PC-3 (cell line): ENCODE measurements at places on chromosomes 5 and 9. TPM values are rescaled to one million over a fixed set of nuclear protein-coding genes. Genes with fewer than 3 reads are reported as not detected.
A peak's percentile ranks its signal among the peaks of the same experiment; 100 is the strongest.

CYSRT1 gene
- 0.29 and 1.3 TPM in 2 replicates for total RNA-seq

DNA sequence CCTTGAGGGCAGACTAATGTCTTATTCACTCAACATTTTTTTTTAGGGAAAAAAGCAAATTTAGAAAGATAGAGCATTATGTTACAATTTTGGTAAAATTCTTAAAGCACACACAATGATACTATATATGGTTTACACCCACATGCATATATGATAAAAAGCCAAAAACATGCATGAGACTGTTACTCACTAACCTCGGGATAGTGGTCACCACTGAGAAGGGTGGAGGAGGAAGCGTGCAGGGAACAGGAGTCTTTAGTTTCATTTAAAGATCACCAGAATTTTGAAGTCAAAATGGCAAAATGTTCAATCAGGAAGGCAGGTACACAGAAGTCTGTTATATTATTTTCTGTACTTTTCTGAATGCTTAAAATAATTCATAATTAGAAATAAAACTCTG, 9.2 kb downstream of the ARL15 start:
- no peak overlapping the region for H3K27ac ChIP-seq
- H3K27me3 ChIP-seq = no peaks in the 10 kb centered on the region
- no peaks in the 10 kb centered on the region for H3K36me3 ChIP-seq
- no peak for DNase-seq
- no peak overlapping the region for H3K4me3 ChIP-seq
- peaks cover 5% of the 10 kb centered on the region; the same call in 1 of the 2 replicates for H3K4me1 ChIP-seq

GRCh38 chr5:30324083-30324482, 869.4 kb upstream of the CDH6 start:
- H3K27ac ChIP-seq = no peak overlapping the region
- no peak overlapping the region for H3K4me3 ChIP-seq
- H3K36me3 ChIP-seq = no peaks in the 10 kb centered on the region
- 0 out of 2 replicates have a peak, but pooled peaks cover 5% of the 10 kb centered on the region for H3K4me1 ChIP-seq
- no peak for DNase-seq

- no peaks in the 10 kb centered on the region for H3K36me3 ChIP-seq
- no peak overlapping the region for H3K27ac ChIP-seq
- H3K4me3 ChIP-seq = no peak overlapping the region
- no peaks in the 10 kb centered on the region for H3K4me1 ChIP-seq
- DNase-seq = no peak
Observed at GRCh38 chr9:134396825-134397224, 70.6 kb downstream of the RXRA start.

DNA sequence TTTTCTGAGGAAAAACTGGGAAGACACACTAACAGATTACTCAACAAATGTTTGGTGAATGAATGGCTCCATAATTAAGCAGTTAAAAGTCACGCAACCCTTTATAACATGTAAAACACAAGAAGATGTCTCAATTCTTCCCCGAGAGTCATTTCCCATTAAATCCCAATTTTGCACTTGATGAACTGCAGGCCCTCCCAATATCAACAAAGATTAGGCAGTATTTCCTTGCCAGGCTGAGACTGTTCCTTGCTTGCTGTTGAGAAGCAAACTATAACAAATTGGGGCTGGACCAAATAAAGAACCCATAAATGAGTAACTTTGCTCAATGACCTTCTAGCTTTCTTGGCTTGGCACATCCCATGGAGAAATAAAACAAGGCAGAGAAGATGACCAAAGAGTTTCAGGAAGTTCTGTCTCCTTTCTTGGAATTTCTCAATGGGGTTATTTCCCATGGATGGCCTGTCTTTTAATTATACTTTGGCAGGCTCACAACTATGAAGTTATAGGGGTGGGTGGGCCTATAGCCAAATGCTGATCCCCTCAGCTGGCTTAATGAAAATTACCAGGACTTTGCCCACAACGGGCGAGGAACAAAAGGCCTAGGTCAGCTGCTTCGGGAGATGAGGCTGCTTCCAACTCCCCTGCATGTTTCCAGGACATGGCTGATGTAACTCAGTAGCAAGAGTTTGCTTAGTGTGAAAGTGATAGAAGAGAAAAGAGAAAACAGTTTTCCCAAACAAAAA, 243.1 kb upstream of the RFX3 start:
- no peak for DNase-seq
- no peaks in the 10 kb centered on the region for H3K27me3 ChIP-seq

DNA sequence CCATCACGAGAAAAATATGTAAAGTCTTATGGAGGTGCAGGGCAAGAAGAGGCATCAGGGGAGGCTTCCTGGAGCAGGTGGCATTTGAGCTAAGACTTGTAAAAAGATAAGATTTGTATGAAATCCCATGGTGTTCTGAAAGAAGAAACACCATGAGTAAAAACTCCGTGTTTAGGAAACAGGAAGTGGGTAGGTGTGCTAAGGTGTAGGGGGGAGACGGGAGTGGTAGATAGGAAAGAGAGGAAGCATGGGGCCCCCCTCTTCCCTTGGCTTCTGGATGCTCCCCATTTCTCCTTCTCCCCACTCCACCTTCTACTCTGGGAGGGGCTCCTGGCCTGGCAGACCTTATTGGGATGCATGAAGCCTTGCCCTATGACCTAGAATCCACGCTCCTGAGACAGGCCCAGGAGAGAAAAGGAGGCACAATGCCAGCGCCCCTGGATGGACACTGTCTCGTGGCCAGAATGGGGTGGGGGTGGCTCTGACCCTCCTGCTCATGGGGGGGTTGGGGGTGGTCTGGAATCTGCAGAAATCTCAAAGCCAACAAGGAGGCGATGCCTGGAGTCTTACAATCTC, 103.6 kb downstream of the GTF3C4 start:
- H3K36me3 ChIP-seq = no peaks in the 10 kb centered on the region
- no peak overlapping the region for H3K4me3 ChIP-seq
- H3K4me1 ChIP-seq = no peaks in the 10 kb centered on the region

- no peaks in the 10 kb centered on the region for H3K36me3 ChIP-seq
- 0 out of 2 replicates have a peak, but pooled peaks cover 5% of the 10 kb centered on the region for H3K27me3 ChIP-seq
- no peak for DNase-seq
- H3K4me1 ChIP-seq = no peaks in the 10 kb centered on the region
Observed at GRCh38 chr5:60143942-60144549, 250.5 kb upstream of the PDE4D start.

DNA sequence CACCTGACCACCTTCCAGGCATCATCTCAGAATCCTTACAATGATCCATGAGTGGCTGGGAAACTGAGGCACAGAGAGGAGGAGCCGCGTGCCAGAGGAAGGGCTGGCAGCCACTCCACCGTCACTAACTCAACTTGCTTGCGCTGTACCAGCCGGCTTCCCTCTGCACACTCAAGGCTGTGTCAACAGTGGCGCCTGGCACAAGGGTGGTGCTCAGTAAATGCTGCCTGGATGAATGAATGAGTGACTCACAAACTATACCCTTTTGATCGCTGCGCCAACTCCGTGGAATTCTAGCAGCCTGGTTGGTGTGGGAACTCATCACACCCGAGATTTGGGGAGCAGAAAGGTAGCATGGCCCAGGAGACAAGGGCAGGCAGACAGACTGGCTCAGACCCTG, 21.9 kb downstream of the PRRX2 start:
- DNase-seq = peak; percentile 78
- no peak overlapping the region for H3K27ac ChIP-seq
- H3K27me3 ChIP-seq = no peaks in the 10 kb centered on the region
- no peaks in the 10 kb centered on the region for H3K36me3 ChIP-seq
